ENCODE measurements at places on chromosomes 2 and 18. TPM values are rescaled to one million over a fixed set of nuclear protein-coding genes. Genes with fewer than 3 reads are reported as not detected.
A peak's percentile ranks its signal among the peaks of the same experiment; 100 is the strongest.

DNA sequence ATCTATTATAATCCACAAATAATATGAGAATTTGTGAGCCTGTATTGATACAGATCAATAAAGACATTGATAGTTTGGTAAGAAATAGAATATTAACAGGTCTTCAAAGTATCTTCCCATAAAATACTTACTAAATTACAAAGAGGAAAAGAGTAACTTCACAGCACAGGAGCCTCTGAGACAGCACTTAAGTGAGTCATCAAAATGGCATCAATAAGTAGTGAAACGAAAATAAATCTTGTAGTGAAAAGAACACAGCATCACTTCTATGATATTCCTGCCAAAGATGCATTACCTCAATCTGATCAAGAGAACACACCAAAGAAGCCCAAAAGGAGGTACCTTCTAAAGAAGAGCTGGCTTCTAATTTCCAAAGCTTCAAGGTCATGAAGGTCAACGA lies 116.4 kb downstream of the CBLN2 start:
- DNase-seq: no peak

GRCh38 chr2:112272669-112273068 lies 2.7 kb upstream of the ZC3H6 start:
- DNase-seq: no peak

- DNase-seq: no peak
Measured at GRCh38 chr2:183195397-183195796, 71.2 kb downstream of the NUP35 start.

DNA sequence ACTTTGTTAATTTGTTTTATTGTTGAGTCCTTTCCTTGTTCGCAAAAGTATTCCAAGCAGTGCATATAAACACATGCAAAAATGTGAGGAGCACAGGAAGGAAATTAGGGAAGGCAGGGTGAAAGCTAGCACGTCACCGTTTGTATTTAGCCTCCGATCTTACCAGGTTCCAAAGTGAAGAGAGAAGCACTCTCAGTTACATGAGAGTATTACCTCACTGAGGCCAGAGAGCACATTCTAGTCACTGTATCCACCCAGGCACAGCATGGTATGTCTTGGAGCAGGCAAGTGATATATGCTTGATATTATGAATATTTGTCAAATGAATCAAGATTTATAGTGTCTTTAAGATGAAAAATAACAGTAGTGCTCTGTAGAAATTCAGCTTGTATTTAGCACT lies 6.5 kb upstream of the TMEM182 start:
- DNase-seq: no peak

- no peak for DNase-seq
Measured at GRCh38 chr2:123521854-123522253, 503.2 kb upstream of the CNTNAP5 start.

DNA sequence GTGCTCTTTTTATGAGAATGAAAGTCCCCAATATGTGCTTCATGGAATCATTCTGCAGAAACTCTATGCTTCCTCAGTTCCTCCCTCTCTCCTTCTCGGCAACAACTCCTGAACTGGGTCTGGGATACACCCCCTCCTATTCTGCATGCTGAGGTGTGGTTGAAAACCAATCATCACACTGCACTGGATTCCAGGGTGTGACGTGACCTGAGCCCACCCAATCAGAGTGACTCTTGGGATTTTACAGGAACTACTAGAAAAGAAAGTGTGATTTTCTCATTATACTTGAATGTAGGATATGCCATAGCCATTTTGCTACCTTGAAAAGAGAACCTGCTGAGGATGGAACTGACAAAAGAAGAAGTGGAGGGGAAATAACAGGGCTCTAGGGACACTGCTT lies 36.3 kb downstream of the ACVR1 start:
- no peak for DNase-seq

DNA sequence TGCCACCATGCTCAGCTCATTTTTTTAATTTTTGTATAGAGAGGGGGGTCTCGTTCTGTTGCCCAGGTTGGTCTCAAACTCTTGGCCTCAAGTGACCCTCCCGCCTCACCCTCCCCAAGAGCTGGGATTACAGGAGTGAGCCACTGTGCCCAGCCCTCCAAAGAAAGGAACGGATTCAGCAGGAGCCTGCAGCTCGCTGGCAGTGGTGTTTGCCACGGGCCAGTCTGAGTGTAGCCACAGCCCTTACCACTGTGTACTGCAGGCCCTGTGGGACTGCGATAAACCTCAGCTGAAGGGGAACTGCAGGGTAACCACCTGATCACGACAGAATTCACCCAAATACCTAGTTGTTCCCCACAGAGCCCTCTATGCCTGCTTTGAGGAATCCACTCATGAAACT lies 6.8 kb downstream of the COPS9 start:
- no peak for DNase-seq

DNA sequence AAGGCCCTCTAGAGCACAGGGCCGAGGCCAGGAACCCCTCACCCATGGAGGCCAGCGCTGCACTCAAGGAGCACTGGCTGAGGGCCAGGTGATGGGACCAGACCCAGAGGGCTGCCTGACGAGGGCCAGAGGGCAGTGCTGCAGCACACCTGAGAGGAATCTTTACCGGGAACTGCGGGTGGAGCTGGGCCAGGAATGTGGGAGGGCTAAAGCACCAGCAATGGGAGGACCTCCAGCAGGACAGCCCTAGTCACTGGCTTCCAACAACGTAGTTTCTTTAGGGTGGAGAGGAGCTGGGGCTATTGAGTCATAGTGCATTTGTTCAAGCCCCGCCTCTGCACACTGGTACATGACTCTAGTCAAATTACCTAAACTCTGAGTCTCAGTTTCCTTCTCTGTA lies 143.4 kb downstream of the TMEM17 start:
- no peak for DNase-seq

DNA sequence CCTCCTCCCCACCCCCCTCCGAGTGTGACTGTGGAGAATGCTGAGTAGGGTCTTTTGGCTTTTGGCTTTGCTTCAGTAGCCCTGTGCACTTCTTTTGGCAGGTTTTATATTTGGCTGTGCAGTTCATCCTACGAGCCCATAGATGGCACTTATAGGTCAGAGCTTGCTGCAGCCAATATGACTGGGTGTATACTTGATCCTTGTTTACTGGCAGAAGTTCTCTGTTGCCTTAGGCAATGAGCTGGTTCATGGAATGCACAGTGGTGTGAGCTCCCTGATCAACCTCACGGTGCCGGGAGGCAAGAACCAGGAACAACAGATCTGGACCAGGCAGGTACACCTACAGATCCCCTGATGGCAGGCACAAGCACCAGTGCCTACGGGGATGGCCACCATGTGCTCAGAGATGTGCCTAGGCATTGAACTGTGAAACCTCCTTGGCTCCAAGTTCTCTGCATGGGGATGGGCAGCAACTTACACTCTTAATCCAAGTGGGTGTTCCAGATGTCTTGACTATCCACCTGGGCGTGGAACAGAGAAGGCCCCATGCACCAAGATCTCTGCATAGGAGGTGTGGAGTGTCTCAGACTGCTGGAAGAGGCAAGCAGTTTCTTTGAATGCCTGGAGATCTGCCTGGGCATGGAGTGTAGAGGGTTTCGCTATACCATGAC lies 190.4 kb downstream of the KIAA1328 start:
- no peak for DNase-seq

DNA sequence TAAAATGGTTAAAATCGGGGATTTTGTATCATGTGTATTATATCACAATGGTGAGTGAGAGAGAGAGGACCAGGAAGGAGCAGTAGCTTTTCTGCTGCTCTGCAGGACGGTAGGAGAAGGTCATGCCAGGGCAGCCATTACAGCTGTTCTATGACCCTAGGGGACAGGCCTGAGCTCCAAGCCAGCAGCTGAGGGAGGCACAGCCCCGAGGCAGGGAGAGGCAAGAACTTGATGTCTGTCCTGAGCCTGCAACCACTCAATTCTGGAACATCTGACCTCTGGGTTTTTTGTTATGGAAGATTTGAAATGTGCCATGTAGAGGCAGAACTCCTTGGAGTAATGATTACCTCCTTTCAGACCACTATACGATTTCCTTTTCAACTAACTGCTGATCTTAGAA lies 135.8 kb upstream of the SH3BP4 start:
- no peak for DNase-seq

DNA sequence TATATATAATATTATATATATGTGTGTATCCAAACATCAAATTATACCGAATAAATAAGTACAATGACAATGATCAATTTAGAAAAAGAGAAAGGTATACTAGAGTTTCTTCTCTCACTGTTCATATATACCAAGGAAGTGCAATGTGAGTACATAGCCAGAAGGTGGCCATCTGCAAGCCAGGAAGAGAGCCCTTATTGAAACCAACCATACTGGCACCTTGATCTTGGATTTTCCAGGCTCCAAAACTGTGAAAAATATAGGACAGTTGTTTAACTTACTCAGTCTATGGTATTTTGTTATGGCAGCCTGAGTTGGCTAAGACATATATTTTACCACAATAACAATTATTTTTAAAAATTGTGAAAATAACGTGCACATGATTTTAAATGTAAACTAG lies 1490.2 kb upstream of the SLC39A10 start:
- DNase-seq: no peak

- no peak for DNase-seq
Measured at GRCh38 chr2:52862801-52863200, 904.8 kb upstream of the CHAC2 start.

GRCh38 chr2:117858892-117859531 lies 44.5 kb downstream of the DDX18 start:
- DNase-seq: no peak

- DNase-seq: peak; percentile 59
Measured at GRCh38 chr2:240586919-240587800, 626 bp downstream of the CAPN10 start.

- DNase-seq: no peak
Measured at GRCh38 chr2:145723872-145724271, 1204.0 kb upstream of the ZEB2 start.

DNA sequence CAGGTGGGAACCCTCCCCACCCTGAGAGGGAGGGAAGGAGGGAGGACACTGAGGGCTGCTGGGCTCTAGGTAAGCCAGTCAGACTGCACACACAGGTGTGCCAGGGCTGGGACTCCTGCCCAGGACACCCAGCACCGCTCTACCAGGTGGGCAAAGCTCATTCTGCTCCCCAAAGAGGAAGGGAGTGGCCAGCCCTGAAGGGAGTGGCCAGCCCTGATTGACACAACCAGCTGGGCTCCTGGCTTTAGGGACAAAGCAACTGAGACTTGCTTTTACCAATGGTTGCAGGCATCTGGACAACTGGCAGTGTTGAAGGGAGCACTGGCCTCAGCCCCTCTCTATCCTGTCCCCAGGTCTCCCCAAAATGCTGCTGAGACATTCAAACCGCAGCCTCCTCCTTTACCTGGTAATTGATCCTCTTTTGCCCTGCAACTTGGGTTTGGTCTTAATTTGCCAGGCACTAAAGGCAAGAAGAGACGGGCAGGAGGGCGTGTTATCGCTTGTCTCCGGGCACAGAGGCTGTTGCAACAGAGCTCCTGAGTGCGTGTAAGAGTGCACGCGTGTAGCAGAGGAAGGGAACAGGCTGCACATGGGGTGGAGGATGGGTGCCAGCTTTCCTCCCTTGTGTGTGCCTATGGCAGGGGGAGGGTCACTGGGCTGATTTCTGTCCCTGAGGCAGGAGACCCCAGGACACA lies 14.5 kb upstream of the FOSL2 start:
- no peak for DNase-seq

GRCh38 chr2:68342470-68342869 lies 22.6 kb upstream of the PLEK start:
- no peak for DNase-seq

DNA sequence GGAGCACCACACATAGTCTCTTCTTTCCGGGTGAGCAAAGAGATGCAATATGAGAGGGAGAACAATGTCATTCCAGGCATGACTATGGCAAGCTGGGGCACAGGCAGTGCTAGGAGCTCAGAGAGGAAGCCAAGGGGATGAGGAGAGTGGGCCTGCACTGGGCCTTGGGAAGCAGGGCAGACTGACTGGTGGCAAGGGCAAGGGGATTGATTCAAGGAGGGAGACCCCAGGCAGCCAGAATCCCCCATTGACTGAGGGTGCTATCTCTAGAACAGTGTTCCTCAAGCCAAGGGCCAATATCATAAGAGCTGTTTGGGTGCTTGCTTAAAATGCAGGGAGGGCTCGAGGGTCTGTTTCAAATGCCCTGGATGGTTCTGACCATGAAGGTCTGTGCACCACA lies 36.1 kb downstream of the MARCO start:
- DNase-seq: peak; percentile 14

DNA sequence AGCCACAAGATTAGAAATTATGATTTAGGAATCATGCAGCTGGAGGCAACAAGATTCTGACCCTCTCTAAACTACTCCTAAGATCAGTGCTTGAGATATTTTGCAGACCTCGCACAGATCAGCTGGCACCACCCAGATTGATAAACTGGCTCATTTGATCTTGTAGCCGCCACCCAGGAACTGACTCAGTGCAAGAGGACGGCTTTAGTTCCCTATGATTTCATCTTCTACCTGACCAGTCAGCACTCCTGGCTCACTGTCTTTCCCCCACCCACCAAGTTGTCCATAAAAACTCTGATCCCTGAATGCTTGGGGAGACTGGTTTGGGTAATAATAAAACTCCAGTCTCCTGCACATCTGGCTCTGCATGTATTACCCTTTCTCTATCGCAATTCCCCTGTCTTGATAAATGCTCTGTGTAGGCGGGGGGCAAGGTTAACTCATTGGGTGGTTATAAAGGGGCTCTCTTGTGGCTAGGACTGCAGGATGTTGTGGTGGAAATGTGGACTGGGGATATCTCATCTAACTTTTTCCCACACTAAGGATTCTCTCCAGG lies 96.1 kb downstream of the ARL6IP6 start:
- no peak for DNase-seq

DNA sequence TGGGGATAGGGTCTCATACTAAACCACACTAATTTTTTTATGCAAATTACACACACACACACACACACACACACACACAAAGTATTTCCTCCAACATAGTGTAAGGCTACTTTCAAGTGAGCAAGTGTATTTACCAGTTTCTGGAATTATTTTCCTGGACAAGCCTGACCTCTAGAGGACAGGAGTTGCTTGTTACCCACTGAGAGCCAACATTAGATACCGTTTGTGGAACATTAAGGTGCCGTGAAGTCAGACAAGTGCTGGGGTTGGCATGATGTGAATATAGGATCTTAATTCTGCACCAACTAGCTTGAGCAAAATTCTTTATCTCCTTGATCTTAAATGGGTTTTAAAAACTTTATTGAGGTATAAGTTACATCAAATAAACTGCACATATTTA lies 39.3 kb upstream of the SERPINB2 start:
- no peak for DNase-seq

Gene DPYSL5
- not detected for polyA plus RNA-seq

Gene NTSR2
- polyA plus RNA-seq: not detected

Gene ALKAL2
- 1.9 TPM for polyA plus RNA-seq

Gene ITGB6
- 0.03 TPM for polyA plus RNA-seq

Gene SULT1C4
- 1.0 TPM for polyA plus RNA-seq

Gene CELF4
- polyA plus RNA-seq: not detected

Gene BBS5
- polyA plus RNA-seq: 2.5 TPM

All from liver (tissue), 10 donors.